ENCODE measurements at places on chromosomes 5 and 9.

DNA sequence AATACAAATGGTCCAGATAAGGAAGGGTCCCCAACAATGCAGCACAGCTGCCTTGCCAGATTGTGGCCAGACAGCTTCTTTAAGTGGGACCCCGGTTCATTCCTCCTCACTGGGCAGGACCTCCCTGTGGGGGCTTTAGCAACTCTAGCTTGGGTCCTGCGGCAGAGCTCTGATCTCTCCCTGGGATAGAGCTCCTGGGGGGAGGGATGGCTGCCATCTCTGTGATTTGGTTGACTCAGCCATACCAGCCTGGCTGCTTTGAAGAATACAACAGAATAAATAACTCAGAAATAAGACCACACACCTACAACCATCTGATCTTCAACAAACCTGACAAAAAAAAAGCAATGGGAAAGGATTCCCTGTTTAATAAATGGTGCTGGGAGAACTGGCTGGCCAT is 22.7 kb upstream of the ROR2 start:
- DNase-seq, result no peak

- no peak for DNase-seq
Observed at GRCh38 chr9:79984429-79985067, 412.8 kb downstream of the TLE4 start.

DNA sequence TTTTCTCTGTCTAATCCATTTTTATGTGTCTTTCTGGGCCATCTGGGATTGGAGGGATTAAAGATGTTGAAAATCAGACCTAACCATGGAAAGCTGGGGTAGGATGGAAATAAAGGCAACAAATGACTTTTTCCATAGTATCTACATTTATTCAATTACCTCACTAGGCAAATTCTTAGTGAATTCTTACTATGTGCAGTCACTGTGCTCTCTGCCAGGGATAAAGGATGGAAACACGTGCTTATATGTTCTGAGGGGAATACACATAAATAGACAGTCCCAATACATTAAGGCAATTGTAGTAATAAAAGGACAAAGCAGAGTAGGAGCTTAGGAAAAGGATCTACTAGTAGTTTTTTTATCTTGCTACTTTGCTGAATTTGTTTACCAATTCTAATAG is 214.2 kb downstream of the PRR16 start:
- DNase-seq, result no peak

- DNase-seq, result no peak
Observed at GRCh38 chr5:155050384-155051019, 36.9 kb downstream of the KIF4B start.

DNA sequence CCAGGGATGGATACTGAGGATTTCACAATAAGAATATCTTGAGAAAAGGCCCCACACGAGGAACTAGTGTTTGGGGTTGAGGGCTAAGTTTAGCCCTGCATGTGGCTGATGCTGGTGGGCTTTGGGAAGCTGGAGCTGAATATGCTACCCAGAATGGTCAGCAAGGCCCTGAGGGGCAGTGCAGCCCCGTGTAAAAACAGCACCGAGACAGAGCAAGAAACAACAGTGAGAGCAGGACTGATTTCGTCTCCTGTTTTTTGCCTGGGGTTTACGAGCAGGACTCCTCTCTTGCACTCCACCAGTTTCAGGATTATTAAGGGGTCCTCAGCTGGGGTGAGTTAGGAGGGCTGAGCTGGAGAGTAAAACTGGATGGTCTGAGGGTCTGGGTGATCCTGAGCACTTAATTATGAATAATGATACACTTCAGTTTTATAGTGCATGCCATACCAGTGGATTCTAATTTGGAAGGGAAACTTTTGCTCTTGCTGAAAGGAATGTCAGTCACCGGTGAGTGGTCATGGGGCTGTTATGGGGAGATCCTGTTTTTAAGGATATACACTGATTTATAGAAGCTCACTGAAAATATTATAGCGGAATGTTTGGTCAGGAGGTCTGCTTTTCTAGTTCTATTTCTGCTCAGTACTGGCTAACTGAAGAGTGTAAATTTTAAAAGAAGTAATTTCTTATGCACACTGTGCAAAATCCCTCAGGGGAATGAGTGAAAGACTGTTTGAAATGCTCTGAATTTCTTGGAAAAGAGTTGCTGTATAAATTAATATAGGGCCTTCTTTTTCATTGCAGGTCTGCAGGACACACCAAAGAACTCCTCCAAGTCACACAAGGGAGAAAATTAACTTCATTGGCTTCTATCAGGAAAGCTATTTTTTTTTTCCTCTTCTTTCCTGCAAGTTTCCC is 42.7 kb upstream of the NFIB start:
- no peak for DNase-seq

- DNase-seq, result no peak
Observed at GRCh38 chr5:99771296-99771695, 763.9 kb upstream of the FAM174A start.

- DNase-seq, result no peak
Observed at GRCh38 chr9:107221321-107221720, 61.8 kb upstream of the RAD23B start.

Data from kidney tubule cell (primary cell).